ENCODE measurements at places on chromosomes 1 and 21.

DNA sequence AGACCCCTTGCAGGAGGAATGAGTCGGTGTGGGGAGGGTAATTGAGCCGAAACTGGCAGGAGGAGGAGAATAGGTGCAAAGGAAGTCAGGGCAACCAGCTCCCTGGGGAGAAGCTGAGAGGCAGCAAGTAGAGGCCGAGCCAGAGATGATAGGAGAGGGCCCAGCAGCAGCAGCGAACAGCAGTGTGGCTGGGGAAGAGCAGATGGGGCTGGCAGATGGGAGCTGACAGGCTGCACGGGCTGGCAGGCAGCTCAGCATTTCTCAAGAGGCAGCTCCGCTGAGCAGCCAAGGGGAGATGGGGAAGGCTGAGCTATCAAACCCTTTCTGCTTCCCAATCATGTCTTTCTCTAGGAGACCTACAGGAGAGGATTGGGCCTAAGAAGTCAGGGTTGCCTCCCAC is 158.2 kb downstream of the TRIM33 start:
- DNase-seq, result no peak

DNA sequence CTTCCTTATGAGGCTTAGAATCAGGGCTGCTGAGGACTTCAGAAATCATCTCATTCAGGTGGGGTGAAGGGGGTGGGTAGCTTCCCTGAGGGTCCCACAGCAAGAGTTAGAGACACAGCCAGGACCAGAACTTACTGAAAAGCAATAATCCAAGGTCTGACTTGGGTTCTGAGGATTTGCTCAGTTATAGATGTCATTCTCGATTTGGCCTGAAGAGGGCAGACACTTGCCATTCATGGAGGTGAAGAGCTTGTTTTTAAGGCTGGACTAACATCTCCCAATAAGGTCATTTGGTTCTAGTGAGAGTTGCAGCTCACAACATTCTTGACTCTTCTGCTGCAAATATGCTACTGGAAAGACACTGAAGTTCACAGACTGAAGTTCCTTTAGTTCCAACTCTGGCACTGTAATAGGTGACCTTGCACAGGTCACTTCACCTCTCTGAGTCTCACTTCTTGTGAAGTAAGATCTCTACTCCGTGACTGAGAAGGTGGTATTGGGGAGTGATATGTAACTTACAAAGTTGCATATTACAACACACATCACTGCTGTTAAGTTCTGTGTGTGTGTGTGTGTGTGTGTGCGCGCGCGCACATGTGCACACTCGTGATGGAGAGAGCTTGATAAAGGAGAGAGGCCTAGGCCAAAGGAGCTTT is 69.8 kb upstream of the DIRAS3 start:
- no peak for DNase-seq

GRCh38 chr1:226401355-226402303 is 6.3 kb downstream of the PARP1 start:
- DNase-seq, result no peak

DNA sequence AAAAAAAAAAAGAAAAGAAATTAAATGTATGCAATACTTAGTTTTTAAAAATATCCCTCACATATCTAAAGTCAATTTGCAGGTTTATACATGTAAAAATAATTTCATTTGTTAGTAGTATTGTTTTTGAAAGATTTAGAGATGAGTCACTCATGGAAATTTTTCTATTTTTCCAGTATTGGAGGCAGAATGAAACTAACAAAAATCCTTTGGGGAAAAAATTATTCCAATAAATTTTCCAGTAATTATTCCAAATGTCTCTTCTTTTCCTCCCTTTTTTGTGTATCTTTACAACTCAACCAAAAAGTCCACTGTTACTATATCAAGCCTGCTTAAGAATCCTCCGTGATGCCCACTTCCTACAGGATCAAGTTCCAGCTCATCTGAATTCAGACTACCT is 29.9 kb downstream of the MPZL1 start:
- DNase-seq, result no peak

- DNase-seq, result no peak
Measured at GRCh38 chr1:40789661-40790430, 6.3 kb downstream of the KCNQ4 start.

DNA sequence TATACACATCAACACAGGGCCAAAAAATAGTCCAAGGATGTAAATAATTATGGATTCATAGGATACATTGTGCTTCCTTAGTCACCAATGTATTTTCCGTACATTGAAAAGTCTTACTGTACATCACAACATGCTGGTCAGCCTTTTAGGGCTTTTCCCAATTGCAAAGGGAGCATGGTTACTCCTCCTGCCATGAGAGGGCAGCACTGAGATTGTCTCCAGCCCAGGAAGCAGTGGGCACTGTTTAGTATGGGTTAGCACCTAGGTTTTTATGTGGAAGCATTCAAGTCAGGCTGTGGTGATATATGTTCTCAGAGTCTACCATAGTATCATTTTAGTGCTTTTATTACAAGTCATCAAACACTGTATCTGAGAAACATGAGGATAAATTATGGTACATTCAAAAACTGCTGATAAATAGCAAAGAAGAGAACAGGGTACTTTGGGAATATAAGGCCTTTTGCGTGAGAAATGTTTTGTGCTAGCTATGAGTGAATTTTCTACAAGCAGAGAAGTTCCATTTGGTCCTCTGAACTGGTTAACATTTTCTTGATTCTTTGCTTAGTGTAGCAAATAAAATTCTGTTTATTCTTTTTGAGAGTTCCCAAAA is 34.0 kb downstream of the ST6GALNAC5 start:
- DNase-seq, result peak; percentile 10

DNA sequence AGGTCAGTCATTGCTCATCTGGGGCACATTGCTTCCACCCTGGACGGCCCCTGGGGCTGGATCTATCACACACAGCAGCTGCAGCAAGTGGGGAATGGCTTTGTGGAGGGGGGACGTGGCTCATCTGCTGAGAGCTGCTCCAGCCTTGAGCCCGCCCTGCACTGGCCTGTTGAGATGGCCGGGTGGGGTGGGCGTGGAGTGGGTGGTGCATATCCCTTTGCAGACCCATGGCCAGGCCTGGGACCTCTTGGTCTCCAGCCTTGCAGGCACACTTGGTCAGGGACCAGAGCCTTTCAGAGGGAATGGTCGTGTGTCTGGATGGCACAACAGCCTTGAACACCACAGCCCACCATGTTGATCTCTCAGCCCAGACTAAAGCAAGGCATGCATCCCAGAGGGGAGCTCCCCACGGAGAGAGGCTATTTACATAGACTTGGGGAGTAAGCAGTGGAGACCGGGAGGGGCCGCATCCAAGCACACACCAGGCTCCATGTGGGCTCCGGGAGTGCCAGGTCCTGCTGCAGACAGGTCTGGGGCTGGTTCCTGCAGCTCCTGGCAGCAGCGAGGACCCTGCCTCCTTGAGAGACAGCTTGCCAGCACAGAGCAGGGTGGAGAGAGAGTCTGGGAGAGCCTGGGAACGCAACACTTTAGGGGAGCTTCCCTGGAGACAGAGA is 52.8 kb upstream of the SELENON start:
- no peak for DNase-seq

GRCh38 chr1:198638894-198639635 is at the start of gene PTPRC:
PTPRC (plus strand) TSS chr1:198639040; CDS start chr1:198639269, 229 bp downstream.
- no peak for DNase-seq

DNA sequence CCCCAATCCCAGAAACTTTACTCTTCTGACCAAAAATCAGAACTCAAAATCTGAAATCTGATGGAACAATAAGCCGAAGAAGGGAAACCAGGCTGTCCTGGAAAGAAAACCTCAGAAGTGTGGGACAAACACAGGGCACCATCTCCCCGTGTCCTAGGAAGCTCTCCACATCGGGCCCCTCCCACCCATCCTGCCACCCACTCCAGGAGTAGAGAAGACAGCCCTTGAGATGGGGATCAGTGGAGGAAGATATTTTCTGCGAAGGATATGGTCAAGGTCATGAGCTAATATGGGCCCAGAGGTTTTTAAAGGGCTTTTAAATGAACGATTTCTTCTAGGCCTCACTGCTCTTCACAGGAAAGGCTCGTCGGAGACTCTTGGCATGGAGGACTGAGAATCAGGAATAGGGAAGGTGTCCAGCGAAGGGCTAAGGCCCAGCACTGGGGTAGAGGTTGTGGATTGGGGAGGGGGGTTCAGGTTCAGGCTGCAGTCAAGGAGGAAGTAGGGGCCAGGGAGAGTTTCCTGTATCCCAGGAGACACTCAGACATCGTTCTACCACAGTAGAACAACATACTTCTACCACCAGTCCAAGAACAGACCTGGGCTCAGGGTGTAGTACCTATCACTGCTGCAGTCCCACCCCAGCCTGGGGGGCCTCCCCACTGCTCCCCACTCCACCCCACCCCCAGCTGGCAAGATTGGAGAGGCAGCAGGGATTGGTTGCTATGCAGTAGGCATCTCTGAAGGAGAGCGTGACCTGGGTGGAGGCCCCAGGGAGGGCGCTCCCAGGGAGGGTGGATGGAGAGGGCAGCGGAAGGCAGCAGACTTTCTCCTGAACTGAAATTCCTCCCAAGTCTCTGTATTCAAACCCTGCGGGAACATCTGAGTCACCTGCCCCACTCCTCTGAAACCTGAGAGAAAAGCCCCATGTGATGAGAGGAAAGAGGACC is 1.2 kb upstream of the S100A5 start:
- DNase-seq, result no peak

- DNase-seq, result no peak
Measured at GRCh38 chr21:20968391-20968790, 29.8 kb upstream of the NCAM2 start.

GRCh38 chr1:59686574-59686973 is 128.2 kb upstream of the HOOK1 start:
- DNase-seq, result no peak

GRCh38 chr1:68270951-68271350 is 38.6 kb upstream of the WLS start:
- no peak for DNase-seq

GRCh38 chr1:145979746-145980456 is 15.4 kb downstream of the POLR3GL start:
- no peak for DNase-seq

DNA sequence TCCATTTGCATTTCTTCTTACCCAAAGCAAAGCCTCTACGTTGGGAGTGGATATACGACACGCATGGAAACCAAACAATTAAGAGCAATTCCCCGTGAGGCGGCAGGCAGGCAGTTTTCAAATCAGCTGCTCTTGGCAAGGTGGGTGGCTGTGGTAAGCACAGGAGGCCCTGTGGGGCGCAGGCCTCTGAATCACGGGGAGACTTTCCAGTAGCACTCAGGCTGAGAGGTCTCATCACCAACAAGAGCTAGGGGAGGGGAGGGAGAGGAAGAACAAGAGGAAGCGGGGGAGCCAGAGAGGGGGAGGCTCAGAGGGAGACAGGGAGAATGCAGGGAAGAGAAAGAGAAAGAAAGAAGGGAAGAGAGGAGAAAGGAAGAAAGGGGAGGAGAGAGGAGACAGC is 56.4 kb downstream of the MT1HL1 start:
- DNase-seq, result no peak

DNA sequence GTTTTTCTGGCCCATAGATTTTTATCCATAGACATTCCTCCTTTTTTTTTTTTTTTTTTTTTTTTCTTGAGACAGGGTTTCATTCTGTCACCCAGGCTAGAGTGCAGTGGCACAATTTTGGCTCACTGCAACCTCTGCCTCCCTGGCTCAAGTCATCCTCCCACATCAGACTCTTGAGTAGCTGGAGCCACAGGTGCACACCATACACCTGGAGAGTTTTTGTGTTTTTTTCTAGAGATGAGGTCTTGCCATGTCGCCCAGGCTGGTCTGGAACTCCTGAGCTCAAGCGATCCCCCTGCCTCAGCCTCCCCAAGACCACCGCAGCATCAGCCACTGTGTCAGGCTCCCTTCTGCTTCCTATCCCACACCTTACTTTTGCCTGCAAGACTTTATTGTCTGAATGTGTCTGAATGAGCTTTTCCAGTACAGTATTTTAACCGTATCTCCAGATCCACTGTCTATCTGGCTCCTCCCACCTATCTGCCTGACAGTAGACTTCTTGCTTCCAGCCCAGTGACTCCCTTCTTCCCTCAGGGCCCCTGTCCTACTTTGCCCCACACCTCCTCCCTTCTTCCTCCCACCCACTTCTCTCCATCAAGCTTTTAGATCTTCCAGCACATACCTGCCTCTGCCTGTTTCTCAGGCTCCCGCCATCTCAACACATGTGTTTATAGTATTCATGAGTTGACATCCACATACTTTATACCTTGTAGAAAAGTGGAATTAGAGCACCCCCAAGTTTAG is 6.1 kb downstream of the C1orf21 start:
- no peak for DNase-seq

DNA sequence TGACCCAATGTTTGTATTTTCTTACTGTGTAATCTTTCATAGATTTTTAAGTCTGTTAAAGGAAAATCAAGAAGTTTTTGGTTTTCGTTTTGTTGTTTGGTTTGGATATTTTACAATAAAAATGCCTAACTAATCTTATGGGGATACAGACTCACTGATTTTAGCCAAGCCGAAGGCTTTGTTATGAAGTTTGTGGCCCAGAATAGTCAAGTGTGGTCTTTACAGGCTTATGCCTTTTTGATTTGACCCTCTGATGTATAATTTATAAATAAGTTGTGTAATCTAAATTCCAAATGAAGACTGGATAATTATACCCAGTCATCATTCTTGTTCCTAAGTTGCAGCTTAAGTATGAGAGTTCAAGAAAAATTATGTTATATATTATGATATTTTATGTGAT is 739.3 kb downstream of the ADGRL2 start:
- no peak for DNase-seq

GRCh38 chr1:222046684-222047263 is 304.9 kb upstream of the DUSP10 start:
- no peak for DNase-seq

GRCh38 chr1:208176649-208177048 is 67.5 kb downstream of the PLXNA2 start:
- DNase-seq, result no peak

- peak; percentile 2 for DNase-seq
Measured at GRCh38 chr1:54460351-54460750, 54.2 kb upstream of the SSBP3 start.

- no peak for DNase-seq
Measured at GRCh38 chr1:187276677-187277076, 447.9 kb downstream of the PLA2G4A start.

- DNase-seq, result peak; percentile 82
Measured at GRCh38 chr1:94876362-94876761, 50.5 kb downstream of the CNN3 start.

- no peak for DNase-seq
Measured at GRCh38 chr1:75492011-75492410, 118.9 kb downstream of the SLC44A5 start.

DNA sequence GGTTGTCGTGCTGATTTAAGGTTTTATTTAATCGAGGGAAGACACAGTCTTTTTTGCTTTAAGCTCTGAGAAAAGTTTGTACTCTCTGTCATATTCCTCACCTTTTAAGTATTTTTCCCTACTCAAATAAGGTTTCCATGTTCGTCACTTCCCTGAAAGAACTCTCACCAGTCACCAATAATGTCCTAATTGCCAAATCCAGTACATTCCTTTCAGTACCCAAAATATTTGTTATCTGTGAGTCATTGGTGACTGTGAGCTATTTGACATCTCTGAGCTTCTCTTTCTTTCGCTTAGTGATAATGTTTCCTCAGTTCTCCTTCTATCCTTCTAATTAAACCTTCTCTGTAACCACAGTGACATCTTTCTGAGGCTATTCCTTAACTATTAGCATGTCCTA is 874.2 kb upstream of the ADGRL2 start:
- DNase-seq, result no peak

All from epithelial cell of prostate (primary cell).